ENCODE measurements at places on chromosomes 12 and 14. TPM values are rescaled to one million over a fixed set of nuclear protein-coding genes. Genes with fewer than 3 reads are reported as not detected.

DNA sequence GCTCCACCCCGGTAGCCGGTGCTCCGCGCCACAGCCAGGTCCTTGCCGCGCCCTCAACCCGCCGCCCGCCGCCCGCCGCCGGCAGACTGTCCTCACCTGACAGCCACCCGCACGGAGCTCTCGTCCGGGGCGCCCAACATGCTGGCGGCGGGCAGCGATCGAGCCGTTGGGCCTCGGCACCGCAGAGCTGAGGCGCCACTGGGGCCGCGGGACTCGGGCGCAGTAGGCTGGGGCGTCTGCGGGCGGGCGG, 164 bp downstream of the KIF21A start:
- DNase-seq, result no peak

DNA sequence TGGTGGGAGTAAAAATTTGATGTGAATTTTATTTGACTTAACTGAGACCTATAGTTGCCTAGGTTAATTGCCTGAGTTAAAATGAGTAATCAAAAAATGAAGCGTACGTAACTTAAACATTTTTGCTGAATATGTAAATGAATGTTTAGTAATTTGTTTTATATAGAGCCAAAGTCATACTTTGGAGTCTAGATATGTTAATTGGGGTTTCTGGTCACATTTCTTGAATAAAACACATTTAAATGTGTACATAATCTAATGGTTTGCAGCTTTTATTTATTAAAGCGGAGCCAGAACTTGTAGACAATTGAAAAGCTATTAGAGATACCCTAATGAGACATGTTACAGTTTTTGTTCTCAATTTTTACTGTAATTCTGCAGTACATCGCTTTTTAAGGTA, 71.2 kb downstream of the AEBP2 start:
- DNase-seq, result no peak

- DNase-seq, result no peak
Measured at GRCh38 chr12:26691234-26691970, 141.6 kb downstream of the ITPR2 start.

DNA sequence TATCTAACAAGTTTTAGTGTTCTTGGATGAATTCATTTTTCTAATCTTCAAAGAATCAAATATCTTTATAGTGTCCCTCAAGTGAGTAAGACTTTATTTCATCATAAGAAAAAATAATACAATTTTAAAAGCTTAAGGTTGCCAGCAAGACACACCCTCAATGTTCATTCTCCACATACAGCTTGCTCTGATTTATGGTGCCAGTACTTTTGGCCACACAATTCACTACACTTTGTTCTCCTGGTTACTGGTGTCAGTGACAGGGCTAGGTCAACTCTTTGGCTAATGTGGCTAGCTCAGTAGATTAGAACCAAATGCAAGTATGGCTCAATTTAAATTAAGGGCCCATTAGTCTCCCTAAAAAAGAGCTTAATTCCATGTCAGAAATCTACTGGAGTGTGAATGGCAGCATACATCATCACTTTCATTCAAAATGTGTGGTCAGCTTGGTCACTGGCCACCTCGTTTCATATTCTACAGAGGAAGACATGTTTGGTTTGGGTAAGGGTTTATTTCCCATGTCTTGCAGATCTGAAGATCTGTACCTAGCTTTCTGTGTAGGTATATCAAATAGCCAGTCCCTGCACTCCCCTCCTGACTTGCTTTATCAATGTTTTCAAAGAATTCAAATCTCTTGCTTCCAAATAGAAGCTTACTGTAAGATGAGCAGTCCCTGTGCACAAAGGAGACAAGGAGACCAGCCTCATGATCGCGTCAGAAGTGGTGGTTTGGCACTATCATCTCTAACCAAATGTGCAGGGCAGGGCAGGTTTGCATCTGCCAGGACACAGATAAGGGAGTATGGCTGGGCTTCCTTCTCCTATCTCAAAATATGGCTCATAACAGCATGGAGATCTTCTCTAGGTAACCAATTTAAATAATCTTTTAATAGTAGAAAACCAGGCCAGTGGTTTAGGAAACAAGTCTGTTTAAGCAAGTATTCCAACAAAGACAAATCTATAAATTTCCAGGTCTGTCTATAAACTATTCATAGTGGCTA, 31.3 kb downstream of the HECTD4 start:
- DNase-seq, result no peak

DNA sequence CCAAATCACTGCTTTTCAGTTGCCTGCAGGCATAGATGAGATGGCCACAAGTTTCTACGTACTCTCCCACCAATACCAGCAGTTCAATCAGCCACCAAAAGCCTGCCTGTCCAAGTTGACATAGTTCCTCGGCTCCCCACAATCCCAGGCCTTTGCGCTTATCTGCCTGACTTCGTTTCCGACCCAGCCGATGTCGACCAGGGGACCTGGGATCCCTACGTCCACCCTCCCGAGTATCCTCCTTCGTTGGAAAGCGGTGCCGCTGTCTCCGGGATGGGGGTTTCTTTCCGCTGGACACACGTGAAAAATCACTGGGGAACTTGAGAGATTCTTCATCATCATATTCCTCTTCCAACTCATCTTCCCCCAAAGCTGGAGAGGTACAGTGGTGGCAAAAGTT, 1.6 kb downstream of the DNAJC14 start:
- no peak for DNase-seq

Gene EML5
- 0.52 TPM for total RNA-seq

Gene SELPLG
- 2.1 TPM for total RNA-seq

Gene ASPG
- total RNA-seq, result 18.7 TPM
